Activated CD4-positive, alpha-beta T cell treated with anti-CD3 and anti-CD28 coated beads for 36 hours (primary cell): ENCODE measurements at places on chromosomes 7 and 10. TPM values are rescaled to one million over a fixed set of nuclear protein-coding genes. Genes with fewer than 3 reads are reported as not detected.
A peak's percentile ranks its signal among the peaks of the same experiment; 100 is the strongest.

DNA sequence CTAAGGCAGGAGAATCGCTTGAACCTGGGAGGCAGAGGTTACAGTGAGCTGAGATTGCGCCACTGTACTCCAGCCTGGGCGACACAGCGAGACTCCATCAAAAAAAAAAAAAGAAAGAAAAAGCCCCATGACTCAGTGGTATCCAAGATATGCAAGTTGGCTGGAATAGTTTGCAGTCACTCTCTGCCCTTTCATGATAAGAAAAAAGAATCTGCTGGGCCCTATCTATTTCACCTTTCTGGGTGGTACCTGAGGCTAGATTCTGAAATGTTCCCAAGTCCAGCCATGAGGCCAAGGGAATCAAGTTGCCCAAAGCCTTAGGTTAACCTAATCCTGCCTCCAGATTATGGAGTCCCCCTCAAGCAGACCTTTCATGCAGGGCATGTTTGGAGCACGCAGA lies 24.3 kb downstream of the NKX2-3 start:
- no peak for DNase-seq

DNA sequence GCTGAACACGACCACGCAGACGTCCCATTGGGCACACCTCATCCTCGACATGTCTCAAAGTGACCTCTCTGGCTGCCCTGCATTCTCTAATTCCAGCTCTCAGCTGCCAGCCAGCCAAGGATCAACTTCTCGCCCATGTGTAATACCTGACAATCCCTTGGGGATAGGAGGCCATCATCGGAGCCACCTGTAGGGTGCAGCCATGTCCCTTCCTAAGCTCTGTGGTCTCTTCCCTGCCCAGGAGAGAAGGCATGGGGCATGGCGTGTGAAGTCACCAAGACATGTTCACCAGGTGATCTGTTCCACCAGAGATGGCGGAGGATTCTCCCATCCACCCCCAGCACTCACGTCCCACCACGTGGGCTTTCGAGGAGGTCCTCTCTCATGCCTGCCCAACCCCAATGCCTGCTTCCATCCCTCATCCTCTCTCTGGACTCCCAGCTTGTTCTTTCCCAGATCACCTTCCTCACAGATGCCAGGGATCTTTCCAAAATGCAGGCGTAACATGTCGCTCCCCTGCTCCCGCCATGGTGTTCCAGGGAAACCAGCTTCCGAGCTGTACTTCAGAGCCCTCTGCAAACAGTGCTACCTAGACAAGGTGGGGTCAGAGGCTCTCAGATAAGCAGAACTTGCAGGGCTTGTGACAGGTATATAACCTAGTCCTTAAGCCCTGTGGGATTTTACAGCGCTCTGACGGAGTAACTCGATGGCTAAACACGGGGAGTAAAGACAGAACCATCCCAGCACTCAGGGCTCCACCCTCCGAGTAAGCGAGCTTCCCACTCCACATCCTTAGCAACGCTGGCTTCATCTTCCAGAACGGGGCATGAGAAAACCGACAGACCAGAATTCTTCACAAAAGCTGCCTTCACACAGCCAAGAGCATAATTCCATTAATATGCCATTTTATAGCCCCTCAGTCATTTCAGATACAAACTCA lies 41.1 kb downstream of the BRI3 start:
- no peak for DNase-seq

- DNase-seq = peak; percentile 85
Measured at GRCh38 chr7:2719007-2719406, 31.0 kb downstream of the AMZ1 start.

Gene HOXA3
- total RNA-seq = not detected

Gene NOS3
- 11.1 TPM for total RNA-seq
